ENCODE measurements at places on chromosomes 5 and 9. TPM values are rescaled to one million over a fixed set of nuclear protein-coding genes. Genes with fewer than 3 reads are reported as not detected.

EPB41L4A gene
- 7.7 TPM for total RNA-seq

PTPRD gene
- 29.8 TPM for total RNA-seq

LEAP2 gene
- total RNA-seq: 128 TPM

DMGDH gene
- 128 TPM for total RNA-seq

NR5A1 gene
- not detected for total RNA-seq

NRARP gene
- 0.68 TPM for total RNA-seq

CDH9 gene
- total RNA-seq: not detected

TAF1L gene
- total RNA-seq: not detected

SLC6A3 gene
- not detected for total RNA-seq

SPTLC1 gene
- total RNA-seq: 24.4 TPM

Measured in right lobe of liver (tissue), 6 donors.